ENCODE measurements at places on chromosomes 5 and 9. TPM values are rescaled to one million over a fixed set of nuclear protein-coding genes. Genes with fewer than 3 reads are reported as not detected.

RFX3 gene
- 2.9 TPM for total RNA-seq

SPAG8 gene
- total RNA-seq = 0.32 TPM

RICTOR gene
- total RNA-seq = 96.1 TPM

RGS7BP gene
- total RNA-seq = 0.32 TPM

PDLIM4 gene
- 66.9 TPM for total RNA-seq

KLHL3 gene
- 5.5 TPM for total RNA-seq

FGF10 gene
- not detected for total RNA-seq

CACNA1B gene
- total RNA-seq = not detected

SPINK13 gene
- not detected for total RNA-seq

NCS1 gene
- 28.1 TPM for total RNA-seq

PIP5K1B gene
- not detected for total RNA-seq

MARCHF11 gene
- not detected for total RNA-seq

HACD4 gene
- total RNA-seq = 2.6 TPM

LEAP2 gene
- total RNA-seq = not detected

EDIL3 gene
- 47.0 TPM for total RNA-seq

IFNA2 gene
- total RNA-seq = not detected

SLCO6A1 gene
- total RNA-seq = not detected

SECISBP2 gene
- total RNA-seq = 18.5 TPM

KCNV2 gene
- total RNA-seq = not detected

UGT3A1 gene
- not detected for total RNA-seq

NUTM2F gene
- total RNA-seq = not detected

CDH10 gene
- not detected for total RNA-seq

IRX4 gene
- total RNA-seq = not detected

TMEM174 gene
- not detected for total RNA-seq

TLR4 gene
- 32.8 TPM for total RNA-seq

CYFIP2 gene
- total RNA-seq = 14.0 TPM

DDX41 gene
- total RNA-seq = 84.5 TPM

MAN1B1 gene
- 57.0 TPM for total RNA-seq

SQSTM1 gene
- total RNA-seq = 478 TPM

CCDC192 gene
- not detected for total RNA-seq

MTRR gene
- total RNA-seq = 38.9 TPM

SLC30A5 gene
- 49.7 TPM for total RNA-seq

DIRAS2 gene
- total RNA-seq = not detected

SLC45A2 gene
- not detected for total RNA-seq

ECSCR gene
- total RNA-seq = 312 TPM

CD14 gene
- 1.2 TPM for total RNA-seq

GPR150 gene
- total RNA-seq = 0.30 TPM

C5orf58 gene
- total RNA-seq = not detected

DOCK8 gene
- 0.46 TPM for total RNA-seq

Measured in epithelial cell of umbilical artery (primary cell).